Dorsolateral prefrontal cortex (tissue), 122 donors: ENCODE measurements at places on chromosomes 4 and X.
A peak's percentile ranks its signal among the peaks of the same experiment; 100 is the strongest.

DNA sequence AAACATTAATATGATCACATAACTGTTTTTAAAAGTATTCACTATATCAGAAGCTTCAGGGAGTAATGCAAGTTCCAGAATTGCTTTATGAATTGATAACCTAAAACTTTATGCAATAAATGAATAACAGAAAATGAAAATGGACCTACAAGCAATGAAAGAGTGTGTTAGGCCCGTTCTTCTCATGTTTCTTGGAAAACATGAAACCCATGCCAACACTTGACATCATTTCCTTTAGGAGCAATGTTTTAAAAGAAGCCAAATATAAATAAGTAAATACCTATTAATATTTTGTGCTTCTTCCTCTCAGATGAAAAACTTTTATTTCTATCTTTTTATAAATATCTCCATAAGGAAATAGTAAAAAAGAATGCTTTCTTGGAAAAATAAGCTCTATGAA is 123.0 kb upstream of the GALNT7 start:
- DNase-seq, result no peak

DNA sequence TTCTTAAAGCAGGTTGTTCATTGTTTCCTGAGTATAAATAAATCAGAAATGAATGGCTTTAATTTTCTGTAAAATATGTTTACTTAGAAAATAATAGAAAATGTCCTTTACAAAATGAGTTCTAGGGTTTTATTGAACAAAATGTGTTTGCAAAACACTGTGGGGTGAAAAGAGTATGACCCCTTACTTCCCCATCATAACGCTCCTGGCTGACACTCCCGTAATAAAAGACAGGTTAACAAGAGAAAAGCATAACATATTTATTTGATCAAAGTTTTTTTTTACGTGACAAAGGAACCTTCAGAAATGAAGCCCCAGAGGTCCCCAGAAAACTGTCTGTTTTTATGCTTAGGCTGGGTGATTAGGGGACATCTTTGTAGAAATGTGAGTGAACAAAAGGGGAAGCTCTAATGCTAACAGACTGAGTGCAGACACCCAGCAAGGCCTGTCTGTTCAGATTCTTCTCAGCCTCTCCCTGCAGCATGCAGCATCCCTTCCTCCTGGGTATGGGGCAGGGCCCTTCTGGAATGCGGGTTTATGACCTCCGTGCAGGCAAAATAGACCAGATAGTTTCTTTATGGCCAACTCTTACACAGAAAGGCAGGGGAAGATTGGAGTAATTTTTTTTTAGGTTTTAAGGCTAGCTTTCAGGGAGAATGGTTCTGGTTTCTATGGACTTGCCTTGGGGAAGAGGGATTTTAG is 26.1 kb downstream of the ZFP42 start:
- DNase-seq, result no peak

- no peak for DNase-seq
Observed at GRCh38 chr4:74282926-74283325, 25.3 kb upstream of the EPGN start.

DNA sequence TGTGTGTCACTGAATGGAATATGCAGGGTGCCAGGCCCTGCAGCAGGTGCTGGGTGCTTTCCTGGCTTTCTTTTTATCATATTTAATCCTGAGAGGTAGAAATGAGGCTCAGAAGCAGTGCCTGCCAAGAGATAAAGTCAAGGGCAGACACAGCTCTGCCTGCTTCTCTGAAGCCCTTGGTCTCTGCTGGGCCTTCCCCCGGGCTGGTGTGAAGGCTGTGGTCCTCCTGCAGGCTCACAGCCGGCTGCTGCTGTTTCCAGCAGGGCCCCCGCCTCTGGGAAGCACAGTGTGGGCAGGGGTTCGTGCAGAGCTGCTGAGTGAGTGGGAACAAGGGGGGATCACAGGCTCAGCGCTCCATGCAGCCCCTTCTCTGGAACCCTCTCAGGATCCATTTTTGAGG is 49.6 kb downstream of the TBC1D14 start:
- DNase-seq, result no peak

- DNase-seq, result peak; percentile 89
Observed at GRCh38 chrX:135087867-135088266, 32.5 kb downstream of the ETDB start.

- DNase-seq, result no peak
Observed at GRCh38 chr4:78520808-78521226, 30.8 kb upstream of the ANXA3 start.

- peak; percentile 73 for DNase-seq
Observed at GRCh38 chr4:56530269-56531148, 24.9 kb downstream of the ARL9 start.

GRCh38 chr4:183405303-183405702 is 39.1 kb upstream of the CDKN2AIP start:
- no peak for DNase-seq

DNA sequence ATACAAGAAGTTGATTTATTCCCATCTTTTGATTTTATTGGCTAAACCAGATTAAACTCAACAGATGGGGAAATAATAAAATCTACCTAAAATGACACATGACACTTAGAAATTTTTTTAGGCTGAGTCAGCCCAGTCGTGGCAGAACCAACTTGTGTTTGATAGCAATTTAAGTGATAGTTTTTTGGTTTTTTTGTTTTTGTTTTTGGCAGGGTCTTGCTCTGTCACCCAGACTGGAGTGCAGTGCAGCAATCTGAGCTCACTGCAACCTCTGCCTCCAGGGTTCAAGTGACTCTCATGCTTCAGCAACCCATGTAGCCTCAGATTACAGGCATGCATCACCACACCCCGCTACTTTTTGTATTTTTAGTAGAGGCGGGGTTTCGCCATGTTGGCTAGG is 370.3 kb upstream of the NOCT start:
- no peak for DNase-seq

DNA sequence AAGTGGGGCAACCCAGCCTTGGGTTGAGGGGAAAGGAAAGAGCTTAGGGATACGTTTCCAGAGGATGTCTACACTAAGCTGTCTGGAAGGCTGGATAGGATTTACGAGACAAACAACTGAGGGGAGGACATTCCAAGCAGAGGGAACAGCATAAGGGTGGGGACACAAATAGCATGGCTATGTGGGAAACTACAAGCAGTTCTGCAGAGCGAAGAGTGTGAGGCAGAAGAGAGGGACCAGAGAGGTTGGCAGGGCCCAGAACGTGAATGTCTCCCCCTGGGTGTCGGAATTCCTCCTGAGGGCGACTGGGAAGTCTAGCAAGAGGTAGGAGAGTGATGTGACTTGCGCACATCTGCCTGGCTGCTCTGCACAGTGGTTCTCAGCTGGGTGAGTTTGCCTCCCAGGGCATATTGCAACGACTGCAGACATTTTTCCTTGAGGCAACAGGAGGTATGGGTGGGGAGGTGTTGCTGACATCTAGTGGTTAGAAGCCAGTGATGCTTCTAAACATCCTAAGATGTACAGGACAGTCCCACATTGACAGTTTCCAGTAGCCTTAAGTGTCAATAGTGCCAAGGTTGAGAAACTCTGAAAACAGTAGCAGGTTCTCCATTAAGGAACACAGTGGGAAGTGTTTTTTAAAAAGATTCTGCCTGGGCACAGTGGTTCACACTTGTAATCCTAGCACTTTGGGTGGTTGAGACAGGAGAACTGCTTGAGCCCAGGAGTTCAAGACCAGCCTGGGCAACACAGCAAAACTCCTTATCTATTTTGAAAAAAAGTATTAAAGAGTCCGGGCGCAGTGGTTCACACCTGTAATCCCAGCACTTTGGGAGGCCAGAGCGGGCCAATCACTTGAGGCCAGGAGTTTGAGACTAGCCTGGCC is 9.2 kb downstream of the NDUFA1 start:
- no peak for DNase-seq

- no peak for DNase-seq
Observed at GRCh38 chrX:124249345-124249744, 83.1 kb upstream of the TEX13D start.

DNA sequence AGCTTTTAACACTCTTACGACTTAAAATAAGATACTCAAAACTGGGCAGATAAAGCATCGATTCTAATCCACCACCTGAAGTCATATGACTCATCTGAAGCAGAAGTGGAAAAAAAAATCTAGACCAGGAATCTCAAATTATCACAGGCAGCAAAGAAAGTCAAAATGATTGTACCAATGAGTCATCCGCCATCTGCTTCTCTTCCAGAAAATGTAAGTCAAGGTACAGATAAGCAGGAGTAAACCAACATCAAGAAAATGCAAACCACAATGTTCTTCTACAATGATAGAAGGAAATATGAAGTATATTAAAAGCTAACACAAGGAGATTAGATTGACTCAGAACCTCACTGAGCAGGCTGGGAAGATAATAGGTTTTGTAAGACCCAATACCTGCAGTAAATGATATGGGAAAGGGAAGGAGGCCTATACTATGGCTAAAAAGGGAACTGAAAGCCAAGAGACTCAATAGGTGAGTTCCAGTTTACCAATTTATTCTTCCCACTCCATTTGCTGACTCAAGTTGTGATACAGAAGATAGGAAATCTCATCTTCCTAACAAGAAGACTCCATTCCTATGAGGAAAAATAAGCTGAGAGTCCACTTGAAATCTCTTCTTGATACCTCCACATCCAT is 88.4 kb upstream of the TET2 start:
- DNase-seq, result no peak

GRCh38 chrX:39577985-39578869 is 519.5 kb downstream of the BCOR start:
- no peak for DNase-seq

DNA sequence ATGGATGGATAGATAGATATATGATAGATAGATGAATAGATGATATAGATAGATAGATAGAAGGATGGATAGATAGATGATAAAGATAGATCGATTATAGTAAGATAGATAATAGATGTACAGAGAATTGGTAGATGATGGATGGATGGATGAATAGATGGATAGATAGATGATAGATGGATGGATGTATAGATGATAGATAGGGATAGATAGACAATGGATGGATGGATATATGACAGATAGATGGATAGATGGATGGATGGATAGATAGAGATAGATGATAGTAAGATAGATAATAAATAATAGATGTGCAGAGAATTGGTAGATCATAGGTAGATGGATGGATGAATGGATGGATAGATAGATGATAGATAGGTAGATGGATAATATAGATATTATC is 12.2 kb downstream of the GYG2 start:
- DNase-seq, result no peak

DNA sequence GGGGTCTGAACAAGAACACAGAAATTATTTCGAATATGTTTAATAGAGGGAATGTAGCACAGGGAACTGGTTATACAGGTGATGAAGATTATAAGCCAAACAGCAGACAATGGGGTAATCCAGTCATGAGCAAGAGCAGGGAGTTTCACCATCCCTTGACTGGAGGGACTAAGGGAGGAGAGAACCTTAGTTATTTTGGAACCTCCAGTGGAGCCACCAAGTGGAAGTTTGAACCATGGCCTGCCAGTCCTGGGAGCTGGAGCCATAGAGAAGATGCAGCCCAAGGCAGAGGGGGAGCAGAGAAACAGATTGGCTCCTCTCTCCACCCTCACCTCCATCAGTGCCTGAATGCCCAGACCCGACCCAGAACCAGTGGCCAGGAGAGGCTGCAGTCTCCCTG is 264.6 kb upstream of the RASGEF1B start:
- no peak for DNase-seq

GRCh38 chrX:72018277-72019112 is 107.8 kb downstream of the NHSL2 start:
- DNase-seq, result peak; percentile 59
